Caco-2 (cell line): ENCODE measurements at places on chromosomes 6 and 20. TPM values are rescaled to one million over a fixed set of nuclear protein-coding genes. Genes with fewer than 3 reads are reported as not detected.
A peak's percentile ranks its signal among the peaks of the same experiment; 100 is the strongest.

Gene RIPOR3
- total RNA-seq: 0.18 and 0.67 TPM in 2 replicates

DNA sequence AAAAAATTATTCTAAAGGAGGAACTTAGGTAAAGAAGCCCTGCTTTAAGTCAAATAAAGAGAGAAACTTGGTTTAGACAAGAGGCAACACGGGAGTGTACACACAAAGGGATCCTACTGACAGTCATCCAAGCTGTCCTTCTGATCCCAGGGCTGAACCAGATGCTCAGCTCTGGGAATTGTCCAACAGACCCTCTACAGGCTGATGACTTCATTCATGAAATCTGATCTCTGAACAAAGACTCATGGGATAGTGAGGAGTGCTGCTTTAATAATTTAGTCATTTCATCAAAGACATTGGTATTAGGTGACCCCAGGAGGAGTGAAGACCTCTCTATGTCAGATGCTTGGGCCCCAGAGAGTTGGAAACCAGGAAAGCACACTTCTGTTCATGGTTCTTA is 65.6 kb upstream of the ARMH2 start:
- H3K27me3 ChIP-seq: no peaks in the 10 kb centered on the region
- no peaks in the 10 kb centered on the region for H3K4me1 ChIP-seq

- H3K27ac ChIP-seq: no peak overlapping the region
- no peak for DNase-seq
Observed at GRCh38 chr6:115948751-115949150, 111.9 kb downstream of the FRK start.

GRCh38 chr20:50645253-50646068 is 45.9 kb downstream of the RIPOR3 start:
- H3K27me3 ChIP-seq: no peaks in the 10 kb centered on the region
- peaks cover 34% of the 10 kb centered on the region for H3K4me1 ChIP-seq
- H3K27ac ChIP-seq: peak overlapping the region; percentile 85
- peak; percentile 93 for DNase-seq
- no peaks in the 10 kb centered on the region for H3K36me3 ChIP-seq
- no peak overlapping the region for H3K4me3 ChIP-seq

- peaks cover 45% of the 10 kb centered on the region for H3K4me1 ChIP-seq
- no peaks in the 10 kb centered on the region for H3K27me3 ChIP-seq
- peak overlapping the region; percentile 89 for H3K27ac ChIP-seq
Observed at GRCh38 chr20:19975901-19976300, 41.3 kb upstream of the NAA20 start.

- peaks cover 11% of the 10 kb centered on the region; the same call in 1 of the 2 replicates for H3K4me1 ChIP-seq
- no peak overlapping the region for H3K4me3 ChIP-seq
Observed at GRCh38 chr6:90369024-90369519, 72.4 kb upstream of the BACH2 start.

- no peaks in the 10 kb centered on the region for H3K36me3 ChIP-seq
- H3K27ac ChIP-seq: no peak overlapping the region
- DNase-seq: no peak
- H3K4me3 ChIP-seq: no peak overlapping the region
- no peaks in the 10 kb centered on the region for H3K27me3 ChIP-seq
Observed at GRCh38 chr20:46951405-46951804, 56.8 kb downstream of the EYA2 start.

DNA sequence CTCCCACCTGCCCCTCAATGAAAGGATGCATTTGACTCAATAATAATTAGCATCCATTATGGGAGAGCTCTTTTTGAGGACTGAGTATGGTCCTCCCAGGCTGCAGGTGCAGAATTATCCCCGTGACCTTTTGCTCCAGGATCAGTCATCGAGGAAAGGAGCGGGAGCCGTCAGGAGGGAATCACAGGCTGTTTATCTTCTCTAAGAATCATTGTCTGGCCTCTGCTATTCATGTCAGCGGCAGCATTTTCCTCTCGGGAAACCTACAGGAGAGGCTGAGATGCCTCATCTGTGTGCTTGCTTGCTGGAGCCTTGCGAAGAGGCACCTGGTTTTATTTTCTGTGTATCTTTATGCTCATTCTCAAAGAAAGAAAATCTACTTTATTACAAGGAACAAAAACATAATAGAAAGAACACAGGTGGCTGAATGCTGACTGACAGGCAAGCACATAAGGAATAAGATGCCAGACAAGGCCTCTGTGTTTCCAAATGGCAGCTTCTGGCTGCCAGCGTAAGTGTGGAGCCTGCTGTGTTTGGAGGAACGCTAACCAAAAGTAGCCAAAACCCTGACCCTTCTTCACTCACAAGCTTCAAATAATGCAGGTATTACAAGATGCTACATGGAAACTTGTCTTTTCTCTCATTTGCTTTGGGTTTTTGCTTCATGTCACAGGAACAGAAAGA is 539.1 kb upstream of the MARCKS start:
- no peaks in the 10 kb centered on the region for H3K27me3 ChIP-seq
- H3K27ac ChIP-seq: no peak overlapping the region
- H3K4me3 ChIP-seq: no peak overlapping the region
- H3K4me1 ChIP-seq: no peaks in the 10 kb centered on the region
- no peak for DNase-seq

DNA sequence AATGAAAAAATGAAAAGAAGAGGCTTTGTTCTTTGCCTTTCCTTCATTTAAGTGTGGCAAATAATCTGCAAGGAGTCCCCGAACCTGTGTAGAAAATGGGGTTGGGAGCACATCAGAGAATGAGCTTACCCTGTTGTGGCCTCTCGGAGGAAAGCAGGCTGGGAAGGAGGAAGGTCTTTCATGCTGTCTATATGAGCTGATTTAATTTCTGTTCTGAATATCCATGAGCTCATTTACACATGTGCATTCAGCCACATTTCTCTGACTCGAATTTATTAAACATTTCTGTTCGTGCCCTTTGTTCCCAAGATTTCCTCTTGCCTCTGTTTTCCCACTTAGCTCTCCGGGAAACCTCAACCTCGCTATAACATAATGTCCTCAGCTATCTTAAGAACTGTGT is 584.4 kb upstream of the CDH4 start:
- no peak overlapping the region for H3K4me3 ChIP-seq
- no peak overlapping the region for H3K27ac ChIP-seq
- DNase-seq: no peak
- H3K4me1 ChIP-seq: no peaks in the 10 kb centered on the region

DNA sequence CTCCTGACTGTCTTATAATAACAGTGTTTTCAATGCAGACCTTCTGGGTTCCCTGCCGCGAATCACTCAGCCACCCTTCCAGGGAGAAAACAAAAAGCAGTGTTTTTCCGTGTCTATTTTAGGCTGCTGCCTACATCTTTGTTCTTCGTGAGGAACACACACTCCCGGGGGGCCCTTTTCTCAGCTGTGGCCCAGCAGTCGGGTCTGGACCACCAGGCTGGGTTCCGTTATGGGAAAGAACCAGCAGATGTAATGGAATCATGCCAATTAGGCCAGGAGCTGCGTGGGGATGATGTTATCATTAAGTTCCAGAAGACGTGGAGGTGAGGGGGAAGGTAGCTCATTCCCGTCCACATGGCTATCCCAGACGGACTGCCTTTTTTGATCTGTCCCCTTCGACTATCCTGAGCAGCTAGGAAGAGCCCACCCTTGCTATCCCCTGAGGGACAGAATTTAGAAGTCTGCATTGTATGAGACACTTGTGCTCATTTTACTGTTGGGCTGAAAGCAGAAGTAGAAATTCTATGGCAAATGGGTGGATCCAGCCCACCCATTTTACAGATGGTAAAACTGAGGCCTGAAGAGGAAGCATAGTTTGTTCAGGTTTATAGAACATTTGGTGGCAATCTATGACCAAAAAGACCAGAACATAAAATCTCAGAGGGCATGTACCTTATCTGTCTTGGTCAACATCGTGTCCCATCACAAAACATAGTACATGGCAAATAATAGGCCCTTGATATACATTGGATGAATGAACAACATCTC is 54.5 kb downstream of the KCNB1 start:
- no peak for DNase-seq
- H3K27me3 ChIP-seq: no peaks in the 10 kb centered on the region; the same call in none of the 2 replicates
- no peak overlapping the region for H3K27ac ChIP-seq
- no peaks in the 10 kb centered on the region for H3K4me1 ChIP-seq

Gene MYT1
- total RNA-seq: 0.25 and 0.65 TPM in 2 replicates

- H3K36me3 ChIP-seq: no peaks in the 10 kb centered on the region
- H3K27ac ChIP-seq: peak overlapping the region; percentile 48
- H3K4me1 ChIP-seq: 0 out of 2 replicates have a peak, but pooled peaks cover 5% of the 10 kb centered on the region
- H3K27me3 ChIP-seq: no peaks in the 10 kb centered on the region
Observed at GRCh38 chr20:63290677-63291472, 2.1 kb upstream of the COL20A1 start.

DNA sequence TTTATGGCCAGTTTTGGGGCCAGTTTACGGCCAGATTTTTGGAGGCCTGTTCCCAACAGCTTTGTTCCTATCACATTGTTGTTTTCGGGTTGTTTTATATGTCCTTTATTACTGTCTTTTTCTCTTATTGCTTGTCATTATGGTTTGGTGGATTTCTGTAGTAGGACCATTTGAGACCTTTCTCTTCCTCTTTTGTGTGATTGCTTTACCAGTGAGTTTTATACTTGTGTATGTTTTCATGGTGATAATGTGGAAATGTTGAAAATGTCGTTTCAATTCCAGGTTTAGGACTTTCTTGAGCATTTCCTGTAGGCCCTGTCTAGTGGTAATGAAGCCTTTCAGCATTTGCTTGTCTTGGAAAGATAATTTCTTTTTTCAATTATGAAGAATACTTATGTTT is 17.8 kb downstream of the HLA-B start:
- H3K4me1 ChIP-seq: no peaks in the 10 kb centered on the region
- H3K27me3 ChIP-seq: no peaks in the 10 kb centered on the region
- H3K4me3 ChIP-seq: no peak overlapping the region
- no peak for DNase-seq

Gene KCTD20
- total RNA-seq: 28.1 and 32.4 TPM in 2 replicates

DNA sequence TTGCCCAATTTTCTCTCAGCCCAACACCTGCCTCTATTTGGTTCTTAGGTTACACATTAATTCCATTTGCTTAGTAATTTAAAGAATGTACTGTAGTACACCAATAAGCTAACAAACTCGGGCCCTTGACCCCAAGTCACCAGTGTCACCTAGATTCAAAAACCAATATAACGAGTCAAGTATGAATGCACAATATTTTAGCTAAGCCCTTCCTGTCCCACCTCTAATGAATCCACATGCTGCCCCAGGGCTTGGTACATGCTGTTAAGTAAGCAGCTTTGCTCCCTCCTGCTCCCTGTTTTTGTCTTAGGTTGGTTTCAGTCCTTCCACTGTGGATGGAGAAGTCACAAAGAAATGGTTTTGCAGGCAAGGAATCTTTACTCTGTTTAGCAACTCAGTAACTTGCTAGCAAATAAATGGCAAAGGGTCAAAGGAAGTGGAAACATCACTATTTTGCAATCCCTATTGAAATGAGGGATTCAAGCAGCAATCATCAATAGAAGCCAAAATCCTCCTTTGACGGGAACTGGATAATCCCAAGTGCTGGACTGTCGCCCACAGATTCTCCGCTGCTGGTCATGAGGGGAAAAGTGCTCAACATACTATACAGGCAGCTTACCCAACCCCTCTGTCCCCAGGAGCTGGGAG is 5.0 kb upstream of the MPC1 start:
- H3K4me3 ChIP-seq: no peak overlapping the region
- peak; percentile 60 for DNase-seq
- no peaks in the 10 kb centered on the region for H3K27me3 ChIP-seq
- H3K36me3 ChIP-seq: no peaks in the 10 kb centered on the region; the same call in 1 of the 2 replicates
- peaks cover 30% of the 10 kb centered on the region for H3K4me1 ChIP-seq

Gene TDRD6
- total RNA-seq: not detected in 2 replicates

GRCh38 chr6:12288211-12288618 is 1.9 kb upstream of the EDN1 start:
- no peaks in the 10 kb centered on the region for H3K36me3 ChIP-seq
- no peak for DNase-seq
- no peak overlapping the region for H3K27ac ChIP-seq
- H3K4me3 ChIP-seq: no peak overlapping the region
- H3K27me3 ChIP-seq: no peaks in the 10 kb centered on the region

Gene LST1
- not detected in 2 replicates for total RNA-seq

DNA sequence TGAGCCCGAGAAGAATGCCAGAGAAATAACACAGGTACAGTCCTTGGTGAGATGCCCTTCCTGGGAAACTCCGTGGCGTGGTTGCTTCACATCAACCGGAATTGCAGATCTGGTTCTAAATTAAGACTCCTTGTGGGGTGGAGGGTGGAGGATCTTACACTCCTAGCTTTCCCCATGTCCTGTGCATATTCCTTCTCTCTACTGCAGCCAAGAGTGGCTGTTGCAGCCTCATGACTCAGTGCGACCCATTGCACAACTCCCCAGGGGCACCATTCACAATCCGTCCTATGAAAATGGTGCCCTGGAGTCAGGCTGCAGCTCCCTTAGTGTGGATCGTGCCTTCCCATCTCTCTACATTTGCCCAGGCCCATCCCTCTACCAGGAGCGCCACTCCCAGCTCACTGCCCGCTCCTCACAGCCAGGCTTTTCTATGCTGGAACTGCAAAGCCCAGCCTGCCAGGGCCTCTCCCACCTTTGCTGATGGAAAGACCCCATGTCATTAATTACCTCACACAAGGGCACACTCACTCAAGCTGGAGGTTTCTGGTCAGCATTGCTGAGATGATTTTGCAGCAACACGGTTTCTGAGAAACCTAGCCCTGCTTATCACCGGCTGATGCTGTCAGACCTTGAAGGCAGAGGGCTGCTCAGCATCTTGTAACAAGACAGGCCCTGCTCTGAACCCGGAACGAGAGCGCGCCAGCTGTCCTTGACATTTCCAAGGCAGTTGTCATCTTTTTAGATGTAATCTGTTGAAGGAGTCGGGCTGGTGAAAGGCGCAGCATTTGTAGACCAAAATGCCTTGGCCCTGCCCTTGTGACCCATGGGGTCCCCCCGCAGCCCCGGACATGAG is 39.7 kb downstream of the SIRPA start:
- no peak overlapping the region for H3K27ac ChIP-seq
- peaks cover 8% of the 10 kb centered on the region; the same call in 1 of the 2 replicates for H3K4me1 ChIP-seq
- no peak overlapping the region for H3K4me3 ChIP-seq
- no peak for DNase-seq
- peaks cover 1% of the 10 kb centered on the region; the same call in 1 of the 2 replicates for H3K36me3 ChIP-seq
- H3K27me3 ChIP-seq: no peaks in the 10 kb centered on the region

Gene ATP6V1G2
- total RNA-seq: 0.26 and 0.43 TPM in 2 replicates

- DNase-seq: no peak
- H3K36me3 ChIP-seq: no peaks in the 10 kb centered on the region
- H3K4me1 ChIP-seq: no peaks in the 10 kb centered on the region
Observed at GRCh38 chr6:44966449-44967092, 361.6 kb upstream of the RUNX2 start.

DNA sequence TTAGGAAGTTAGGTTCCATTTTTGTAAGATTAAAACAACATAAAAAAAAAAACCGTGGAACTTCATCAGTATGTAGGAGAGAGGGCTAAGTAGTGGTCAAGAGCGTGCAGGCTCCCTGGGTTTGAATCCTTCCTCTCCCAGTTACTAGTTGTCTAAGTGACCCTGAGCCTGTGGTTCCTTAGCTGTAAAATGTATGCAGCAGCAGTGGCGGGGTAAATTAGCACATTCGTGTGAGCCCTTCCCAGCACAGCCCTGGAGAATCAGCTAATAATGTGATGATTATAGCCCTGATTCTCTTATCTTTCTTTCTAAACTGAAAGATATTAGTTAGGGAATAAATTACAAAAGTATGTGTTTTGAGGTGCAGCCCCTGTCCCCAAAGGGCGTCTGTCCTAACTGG is 32.6 kb downstream of the TM9SF4 start:
- no peaks in the 10 kb centered on the region for H3K4me1 ChIP-seq
- no peak overlapping the region for H3K4me3 ChIP-seq
- H3K27me3 ChIP-seq: no peaks in the 10 kb centered on the region
- no peak overlapping the region for H3K27ac ChIP-seq
- DNase-seq: no peak

- H3K4me3 ChIP-seq: no peak overlapping the region
- no peak overlapping the region for H3K27ac ChIP-seq
- no peaks in the 10 kb centered on the region for H3K36me3 ChIP-seq
- H3K4me1 ChIP-seq: peaks cover 44% of the 10 kb centered on the region
Observed at GRCh38 chr6:110512991-110513390, 36.6 kb upstream of the SLC22A16 start.
